Activated CD4-positive, alpha-beta T cell treated with anti-CD3 and anti-CD28 coated beads, Interleukin-2, Interleukin-4, amounts not matched to agents 100 ng/mL and 50 ng/mL, durations not matched to agents 16 hours and 8 hours (primary cell): ENCODE measurements at places on chromosomes 3 and 15.

DNA sequence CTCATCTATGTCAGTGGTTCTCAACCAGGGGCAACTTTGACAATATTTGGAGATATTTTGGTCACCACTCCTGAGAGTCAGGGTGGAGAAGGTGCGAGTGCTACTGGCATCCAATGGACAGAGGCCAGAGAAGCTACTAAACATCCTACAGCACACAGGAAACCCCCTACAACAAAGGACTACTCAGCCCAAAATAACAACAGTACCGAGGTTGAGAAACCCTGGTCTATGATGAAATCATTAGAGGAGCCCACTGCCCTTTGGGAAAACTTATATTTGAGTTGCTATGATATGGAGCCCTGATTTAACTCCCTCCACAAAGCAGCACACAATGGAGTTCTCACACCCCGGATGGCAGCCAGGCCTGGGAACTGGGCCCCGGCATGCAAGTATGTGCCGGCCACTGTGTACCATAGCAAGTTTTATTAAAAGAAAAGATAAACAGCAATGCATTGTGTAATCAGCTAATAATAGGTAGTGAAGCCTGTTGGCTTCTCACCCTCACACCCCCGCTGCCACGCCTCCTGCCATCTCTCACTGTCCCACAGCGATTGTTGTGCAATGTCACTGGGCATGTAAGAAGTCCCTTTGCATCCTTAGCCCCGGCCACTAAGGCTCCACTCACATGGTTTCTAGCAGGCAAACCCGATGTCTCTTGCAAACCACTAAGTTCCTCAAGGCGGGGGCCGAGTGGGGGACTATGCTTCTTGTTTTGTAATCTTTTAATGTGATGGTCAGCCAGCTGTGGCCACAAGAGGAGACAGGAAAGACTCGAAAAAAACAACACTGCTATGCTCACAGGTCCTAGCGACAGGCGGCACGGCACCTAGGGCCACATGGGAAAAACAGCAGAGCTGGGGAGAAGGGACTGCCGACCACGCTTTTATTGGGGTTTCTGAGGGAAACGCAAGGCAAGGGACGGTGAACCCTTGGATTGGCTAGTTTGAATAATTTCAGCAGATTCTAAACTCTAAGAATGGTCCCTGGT, 110.0 kb downstream of the AQP9 start:
- no peak for DNase-seq

- DNase-seq, result no peak
Measured at GRCh38 chr3:126131881-126132750, 48.2 kb upstream of the SLC41A3 start.

GRCh38 chr3:45113625-45114050, 32.5 kb downstream of the CDCP1 start:
- DNase-seq, result no peak

- no peak for DNase-seq
Measured at GRCh38 chr3:37040231-37040630, 46.9 kb downstream of the MLH1 start.

DNA sequence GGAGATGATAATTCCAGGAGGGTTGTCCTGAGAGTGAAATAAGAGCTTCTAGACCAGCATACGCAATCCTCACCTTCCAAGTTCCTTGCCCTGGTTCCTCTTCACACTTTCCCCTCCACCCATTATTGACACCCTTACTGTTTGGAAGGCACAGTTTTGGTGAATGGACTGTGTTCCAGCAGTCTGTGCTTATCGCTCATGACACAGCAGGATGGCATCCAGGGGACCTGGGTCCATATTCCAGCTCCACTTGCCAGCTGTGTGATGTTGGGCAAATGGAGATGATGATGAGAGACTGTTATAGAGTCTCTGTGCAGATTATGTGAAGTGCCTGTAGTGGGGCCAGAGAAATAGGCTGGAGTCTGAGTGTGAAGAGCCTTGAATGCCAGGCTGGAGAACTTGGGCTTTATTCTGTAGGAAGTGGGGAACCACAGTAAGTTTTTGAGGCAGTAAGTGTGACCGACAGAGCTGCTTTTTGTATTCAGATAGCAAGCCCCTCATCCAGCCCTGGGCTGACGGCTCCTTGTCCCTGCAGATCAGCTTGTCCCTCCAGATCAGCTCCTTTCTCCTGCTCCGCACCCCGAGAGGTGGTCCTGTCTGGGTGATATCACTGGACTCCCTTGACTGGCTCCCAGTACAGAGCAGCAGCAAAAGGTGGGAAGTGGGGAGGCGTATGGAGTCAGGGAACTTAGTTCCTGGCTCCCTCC, 8.1 kb downstream of the KBTBD13 start:
- no peak for DNase-seq

- DNase-seq, result peak; percentile 77
Measured at GRCh38 chr3:30643763-30644462, 37.5 kb downstream of the TGFBR2 start.

- DNase-seq, result no peak
Measured at GRCh38 chr3:177084616-177085015, 112.7 kb downstream of the TBL1XR1 start.

- peak; percentile 28 for DNase-seq
Measured at GRCh38 chr3:64399205-64399800, 174.0 kb upstream of the PRICKLE2 start.

- no peak for DNase-seq
Measured at GRCh38 chr3:145251311-145251710, 909.7 kb downstream of the PLOD2 start.
